ENCODE measurements at places on chromosomes 1 and 21. TPM values are rescaled to one million over a fixed set of nuclear protein-coding genes. Genes with fewer than 3 reads are reported as not detected.
A peak's percentile ranks its signal among the peaks of the same experiment; 100 is the strongest.

GRCh38 chr1:35554266-35555211, 2.7 kb downstream of the KIAA0319L start:
- H3K4me3 ChIP-seq: no peak overlapping the region
- H3K36me3 ChIP-seq: peaks cover 10% of the 10 kb centered on the region
- H3K4me1 ChIP-seq: peaks cover 19% of the 10 kb centered on the region
- no peak for DNase-seq
- no peak overlapping the region for H3K27ac ChIP-seq

DNA sequence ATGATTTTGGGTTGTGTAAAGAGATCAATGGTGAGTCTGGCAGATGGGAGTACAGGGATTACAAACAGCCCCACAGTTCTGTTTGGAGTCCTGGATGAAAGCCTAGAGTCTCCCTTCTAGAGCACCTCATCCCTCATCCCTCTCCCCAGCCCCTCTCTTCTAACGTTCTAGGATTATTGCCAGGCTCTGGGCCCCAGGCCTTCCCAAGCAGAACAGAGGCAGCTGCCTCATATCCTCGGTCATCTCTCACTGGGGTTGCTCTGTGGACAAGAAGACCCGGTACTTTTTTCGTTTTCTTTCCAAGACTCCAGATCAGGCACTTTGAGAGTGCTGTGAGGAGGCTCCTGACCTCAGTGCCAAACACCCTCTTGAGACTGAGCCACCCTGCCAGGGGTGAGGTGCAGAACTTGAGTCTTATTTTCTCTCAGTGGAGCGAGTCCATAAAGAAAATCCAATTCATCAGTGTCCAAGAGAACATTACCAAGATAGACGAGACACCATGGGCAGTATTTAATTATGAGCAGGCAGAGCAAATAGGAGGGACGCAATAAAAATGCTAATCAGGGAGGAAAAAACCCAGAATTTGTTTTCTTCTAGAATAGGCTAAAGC, 17.1 kb upstream of the KCND3 start:
- DNase-seq: no peak
- no peak overlapping the region for H3K27ac ChIP-seq
- H3K4me1 ChIP-seq: no peaks in the 10 kb centered on the region

DNA sequence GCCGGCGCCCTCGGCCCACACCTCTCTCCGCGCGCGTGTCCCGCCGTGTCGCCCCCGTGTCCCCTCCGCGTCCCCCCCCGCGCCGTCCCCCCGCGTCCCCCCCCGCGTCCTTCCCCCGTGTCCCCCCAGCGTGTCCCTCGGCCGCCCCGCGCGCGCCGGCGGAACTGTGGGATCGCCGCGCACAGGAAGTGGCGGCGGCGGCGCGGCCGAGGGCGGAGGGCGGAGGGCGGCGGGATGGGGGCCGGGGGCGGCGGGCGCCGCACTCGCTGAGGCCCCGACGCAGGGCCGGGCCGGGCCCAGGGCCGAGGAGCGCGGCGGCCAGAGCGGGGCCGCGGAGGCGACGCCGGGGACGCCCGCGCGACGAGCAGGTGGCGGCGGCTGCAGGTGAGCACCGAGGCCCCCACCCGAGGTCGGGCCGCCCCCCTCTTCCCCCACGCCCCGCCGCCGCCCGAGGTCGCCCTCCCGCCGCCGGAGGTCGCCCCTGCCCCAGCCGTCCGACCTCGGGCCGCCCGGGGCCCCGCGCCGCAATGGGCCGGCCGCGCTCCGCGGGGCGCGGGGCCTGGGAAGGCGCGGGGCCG, at the start of gene AGPAT3:
TSS of gene AGPAT3 (plus strand) at position 262 of the 578 bp plus-strand sequence. CDS start 94,459 bp downstream, outside the sequence.
- DNase-seq: no peak
- H3K36me3 ChIP-seq: no peaks in the 10 kb centered on the region
- peak within 1 kb of the TSS; percentile 70 for H3K4me3 ChIP-seq
- H3K4me1 ChIP-seq: peaks cover 48% of the 10 kb centered on the region
- peak within 1 kb of the TSS; percentile 78 for H3K27ac ChIP-seq
- H3K27me3 ChIP-seq: no peaks in the 10 kb centered on the region

GRCh38 chr1:228781809-228782661, 46.8 kb downstream of the RHOU start:
- no peak overlapping the region for H3K4me3 ChIP-seq
- no peak overlapping the region for H3K27ac ChIP-seq
- H3K4me1 ChIP-seq: peaks cover 6% of the 10 kb centered on the region
- no peak for DNase-seq
- no peaks in the 10 kb centered on the region for H3K27me3 ChIP-seq

- H3K36me3 ChIP-seq: peaks cover 46% of the 10 kb centered on the region
- H3K27ac ChIP-seq: no peak overlapping the region
- no peak overlapping the region for H3K4me3 ChIP-seq
- DNase-seq: no peak
- H3K27me3 ChIP-seq: no peaks in the 10 kb centered on the region
- 0 out of 2 replicates have a peak, but pooled peaks cover 1% of the 10 kb centered on the region for H3K4me1 ChIP-seq
Observed at GRCh38 chr1:223765036-223765718, 52.8 kb downstream of the CAPN2 start.

DNA sequence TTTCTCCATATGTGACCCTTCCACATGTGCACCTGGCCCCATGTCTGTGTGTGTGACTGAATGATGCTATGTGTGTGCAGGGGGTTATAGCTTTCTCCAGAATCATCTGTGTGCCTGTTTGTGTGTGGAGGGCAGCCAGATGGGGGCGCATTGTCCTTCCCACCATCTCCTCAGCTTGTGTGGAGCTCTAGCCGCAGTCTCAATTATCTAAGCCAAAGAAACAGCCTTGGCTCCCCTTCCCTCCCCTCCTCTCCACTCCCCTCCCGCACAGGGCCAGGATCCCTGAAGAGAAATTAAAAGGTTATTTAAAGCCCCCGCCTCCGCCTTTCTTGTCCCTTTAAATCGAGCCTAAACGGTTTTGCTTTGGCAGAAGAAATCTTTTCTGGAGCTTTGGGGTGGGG, 1.8 kb upstream of the DMBX1 start:
- H3K27ac ChIP-seq: no peak overlapping the region
- H3K4me1 ChIP-seq: peaks cover 20% of the 10 kb centered on the region
- DNase-seq: no peak
- H3K36me3 ChIP-seq: no peaks in the 10 kb centered on the region
- no peak overlapping the region for H3K4me3 ChIP-seq

- H3K27ac ChIP-seq: no peak overlapping the region
- no peaks in the 10 kb centered on the region for H3K36me3 ChIP-seq
- H3K4me3 ChIP-seq: no peak overlapping the region
- peaks cover 5% of the 10 kb centered on the region for H3K4me1 ChIP-seq
- no peaks in the 10 kb centered on the region for H3K27me3 ChIP-seq
Observed at GRCh38 chr1:163173121-163173520, 29.6 kb downstream of the RGS5 start.

GRCh38 chr1:84936116-84936810, 43.3 kb upstream of the LPAR3 start:
- H3K27ac ChIP-seq: no peak overlapping the region
- H3K4me1 ChIP-seq: no peaks in the 10 kb centered on the region
- no peaks in the 10 kb centered on the region for H3K36me3 ChIP-seq
- H3K27me3 ChIP-seq: no peaks in the 10 kb centered on the region

DNA sequence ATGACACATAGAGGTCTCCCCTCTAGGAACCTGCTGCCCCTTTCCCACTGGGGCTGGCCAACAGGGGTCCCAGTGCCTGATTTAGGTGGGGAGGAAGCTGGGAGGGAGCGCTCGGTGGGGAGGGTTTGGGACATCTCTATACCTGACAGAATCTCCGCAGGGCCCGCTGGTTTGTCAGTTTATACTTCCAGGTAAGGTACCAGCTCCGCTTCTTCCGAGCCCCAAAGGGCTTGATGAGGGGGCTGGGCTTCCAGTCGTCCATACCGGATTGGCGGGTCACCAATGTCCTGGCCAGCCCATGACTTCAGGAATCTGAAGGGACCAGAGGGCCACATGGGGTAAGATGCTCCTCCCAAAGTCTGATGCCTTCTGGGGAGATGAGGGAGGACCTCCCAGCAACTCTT, 672 bp downstream of the POMGNT1 start:
- H3K27me3 ChIP-seq: no peaks in the 10 kb centered on the region
- H3K4me1 ChIP-seq: peaks cover 11% of the 10 kb centered on the region
- H3K36me3 ChIP-seq: peaks cover 27% of the 10 kb centered on the region
- H3K27ac ChIP-seq: peak overlapping the region; percentile 78
- no peak for DNase-seq
- H3K4me3 ChIP-seq: peak overlapping the region; percentile 79

- H3K27me3 ChIP-seq: no peaks in the 10 kb centered on the region
- no peak overlapping the region for H3K27ac ChIP-seq
- peaks cover 3% of the 10 kb centered on the region for H3K4me1 ChIP-seq
- H3K4me3 ChIP-seq: no peak overlapping the region
Observed at GRCh38 chr1:223674119-223674890, 8.8 kb upstream of the CAPN8 start.

The MNDA gene
- not detected for total RNA-seq

The AGTRAP gene
- total RNA-seq: 49.0 TPM

The PPFIA4 gene
- total RNA-seq: 10.8 TPM

The KRTAP7-1 gene
- total RNA-seq: not detected

The GJC2 gene
- 0.76 TPM for total RNA-seq

The CHI3L1 gene
- not detected for total RNA-seq

The PCP4L1 gene
- total RNA-seq: not detected

Data from HCT116 (cell line).